Airway epithelial cell (primary cell): ENCODE measurements at places on chromosomes 2 and 18. TPM values are rescaled to one million over a fixed set of nuclear protein-coding genes. Genes with fewer than 3 reads are reported as not detected.

The TUBA3E gene
- total RNA-seq: not detected in 2 replicates

The CFAP65 gene
- not detected in 2 replicates for total RNA-seq

The SMYD5 gene
- total RNA-seq: 22.1 and 23.6 TPM in 2 replicates

The STEAP3 gene
- 17.2 and 23.4 TPM in 2 replicates for total RNA-seq

The DSG4 gene
- 0.05 and 0.07 TPM in 2 replicates for total RNA-seq

The UPP2 gene
- not detected in 2 replicates for total RNA-seq

The ORMDL1 gene
- 22.0 and 30.5 TPM in 2 replicates for total RNA-seq

The ST3GAL5 gene
- total RNA-seq: 11.5 and 14.3 TPM in 2 replicates

The PSMD14 gene
- total RNA-seq: 99.0 and 140 TPM in 2 replicates

The LMAN2L gene
- total RNA-seq: 12.8 and 13.1 TPM in 2 replicates

The ALPG gene
- total RNA-seq: not detected in 2 replicates

The NR4A2 gene
- total RNA-seq: 0.84 and 2.1 TPM in 2 replicates

The SLC4A3 gene
- total RNA-seq: 5.9 and 6.5 TPM in 2 replicates
